ENCODE measurements at places on chromosomes 7 and 10.

DNA sequence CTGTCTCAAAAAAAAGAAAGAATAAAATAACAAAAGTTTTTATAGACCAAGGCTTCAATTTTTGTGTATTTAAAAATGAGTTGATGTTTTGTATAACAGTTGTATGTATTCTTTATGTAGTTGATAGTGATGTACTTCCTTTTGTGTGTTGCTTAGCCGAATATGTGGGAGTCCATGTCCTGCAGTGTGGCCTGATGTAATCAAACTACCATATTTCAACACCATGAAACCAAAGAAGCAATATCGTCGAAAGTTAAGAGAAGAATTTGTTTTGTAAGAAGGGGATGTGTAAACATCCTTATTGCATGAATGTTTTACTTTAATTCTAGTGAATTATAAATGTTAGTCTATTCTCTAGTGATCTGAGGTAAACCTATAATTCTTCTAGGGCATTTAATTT is 56.6 kb downstream of the MPLKIP start:
- no peak for DNase-seq

- no peak for DNase-seq
These were observed 897.1 kb downstream of the KCNMA1 start for GRCh38 chr10:76740514-76740913.

- DNase-seq, result no peak
These were observed 173.9 kb downstream of the TNS3 start for GRCh38 chr7:47407821-47408674.

DNA sequence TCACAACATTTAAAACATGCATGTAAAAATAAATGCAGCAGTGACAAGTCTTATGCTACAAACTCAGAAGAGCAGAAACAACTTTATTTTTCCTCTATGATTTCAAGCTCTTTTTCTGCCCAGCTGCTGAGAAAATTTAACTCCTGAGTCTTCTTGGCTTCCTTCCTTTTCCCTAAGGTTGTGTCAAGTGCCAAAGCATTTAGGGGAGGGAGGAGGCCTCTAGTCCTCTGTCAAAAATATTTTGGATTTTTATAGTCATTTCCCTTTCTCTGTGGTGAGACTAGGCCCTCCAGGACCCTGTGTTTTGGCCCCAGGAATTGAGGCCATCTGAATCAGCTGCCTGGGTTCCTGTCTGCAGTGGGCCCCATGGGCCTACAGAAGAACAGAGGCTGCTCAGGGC is 11.0 kb upstream of the PILRB start:
- DNase-seq, result no peak

DNA sequence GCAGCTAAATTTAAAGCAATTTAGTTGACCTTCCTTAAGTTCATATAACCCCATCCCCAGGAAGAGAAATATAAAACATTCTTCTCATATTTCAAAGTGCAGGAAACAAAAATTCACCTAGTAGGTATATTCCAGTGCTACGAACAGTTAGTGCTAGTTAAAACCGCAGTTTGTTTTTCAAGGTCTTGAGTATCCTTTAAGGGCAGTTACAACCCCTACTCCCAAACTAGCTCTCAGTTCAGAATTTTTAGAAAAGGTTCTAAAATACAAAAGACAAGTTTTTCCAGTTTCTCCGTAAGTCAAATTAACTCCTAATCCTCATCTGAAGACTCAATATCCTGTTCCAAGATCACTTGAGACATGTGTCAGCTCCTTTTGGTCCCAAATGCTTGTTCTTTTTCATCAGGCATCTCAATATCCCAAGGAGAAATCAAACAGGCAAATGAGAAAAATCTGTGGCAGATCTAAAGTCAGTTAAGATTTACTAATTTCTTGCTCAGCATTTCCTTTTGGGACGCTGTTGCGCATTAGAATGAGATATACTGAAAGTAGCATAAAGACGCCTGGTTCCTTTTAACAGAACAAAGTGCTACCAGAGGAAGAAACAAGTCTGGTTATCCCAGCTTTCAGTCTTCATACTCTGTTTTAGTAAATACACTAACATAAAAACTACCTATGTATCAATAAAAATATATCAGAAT is 51.8 kb downstream of the ARHGAP12 start:
- DNase-seq, result no peak
